Left forelimb (tissue), 1 donor: ENCODE measurements at places on chromosomes 7 and 10.

GRCh38 chr7:116249969-116250553, 39.7 kb downstream of the TES start:
- no peak for DNase-seq

GRCh38 chr10:93807371-93807770, 49.6 kb downstream of the LGI1 start:
- DNase-seq: no peak

GRCh38 chr10:7117806-7118674, 292.8 kb downstream of the SFMBT2 start:
- no peak for DNase-seq

DNA sequence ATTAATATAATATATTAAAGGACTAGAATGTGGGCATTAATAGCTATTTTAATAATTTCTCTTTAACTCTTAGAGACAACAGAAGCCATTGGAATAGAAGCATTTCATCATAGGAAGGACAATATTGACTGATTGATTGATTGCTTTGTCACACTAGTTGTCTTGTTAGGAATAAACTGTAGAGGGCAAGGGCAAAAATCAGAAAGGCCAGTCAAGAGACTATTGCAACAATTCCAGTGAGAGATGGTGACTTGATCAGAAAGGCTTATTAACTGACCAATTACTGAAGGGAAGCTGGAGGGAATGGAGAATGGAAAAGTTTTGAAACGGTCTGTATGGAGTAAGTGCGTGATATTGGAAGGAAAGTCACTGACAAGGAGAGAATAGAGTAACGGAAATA, 87.3 kb downstream of the RUNDC3B start:
- DNase-seq: no peak

- DNase-seq: no peak
Observed at GRCh38 chr10:116115797-116116196, 157.2 kb downstream of the GFRA1 start.

- DNase-seq: peak; percentile 72
Observed at GRCh38 chr10:30583778-30584415, 45.7 kb downstream of the LYZL2 start.

DNA sequence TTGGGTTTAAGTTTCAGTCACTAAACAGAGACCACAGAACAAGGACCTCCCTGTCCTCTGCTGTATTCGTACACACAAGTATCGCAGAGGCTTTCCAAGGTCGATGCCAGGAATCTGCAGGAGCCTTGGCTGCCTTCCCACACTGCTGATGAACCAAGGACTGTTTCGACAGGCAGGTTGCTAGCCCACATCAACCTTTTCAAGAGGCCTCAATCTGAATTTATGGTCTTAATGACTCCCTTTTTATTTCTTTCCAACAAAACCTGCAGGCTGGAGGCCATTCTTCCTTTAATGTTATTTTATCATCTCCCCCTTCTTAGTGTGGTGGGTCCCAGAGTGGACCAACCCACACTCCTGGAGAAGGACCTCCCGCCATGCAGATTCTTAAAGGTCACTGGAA, 45.6 kb downstream of the JCAD start:
- DNase-seq: no peak

- no peak for DNase-seq
Observed at GRCh38 chr7:142914121-142914520, 19.4 kb downstream of the TRPV5 start.
